ENCODE measurements at places on chromosomes 6 and 20. TPM values are rescaled to one million over a fixed set of nuclear protein-coding genes. Genes with fewer than 3 reads are reported as not detected.

The TMEM217 gene
- 2.0 TPM for total RNA-seq

The POM121L2 gene
- total RNA-seq, result not detected

The ZCCHC3 gene
- 17.0 TPM for total RNA-seq

The CMTR1 gene
- total RNA-seq, result 42.9 TPM

The RNF144B gene
- 0.91 TPM for total RNA-seq

The TAGAP gene
- total RNA-seq, result 65.0 TPM
